ENCODE measurements at places on chromosomes 5 and 9. TPM values are rescaled to one million over a fixed set of nuclear protein-coding genes. Genes with fewer than 3 reads are reported as not detected.

DNA sequence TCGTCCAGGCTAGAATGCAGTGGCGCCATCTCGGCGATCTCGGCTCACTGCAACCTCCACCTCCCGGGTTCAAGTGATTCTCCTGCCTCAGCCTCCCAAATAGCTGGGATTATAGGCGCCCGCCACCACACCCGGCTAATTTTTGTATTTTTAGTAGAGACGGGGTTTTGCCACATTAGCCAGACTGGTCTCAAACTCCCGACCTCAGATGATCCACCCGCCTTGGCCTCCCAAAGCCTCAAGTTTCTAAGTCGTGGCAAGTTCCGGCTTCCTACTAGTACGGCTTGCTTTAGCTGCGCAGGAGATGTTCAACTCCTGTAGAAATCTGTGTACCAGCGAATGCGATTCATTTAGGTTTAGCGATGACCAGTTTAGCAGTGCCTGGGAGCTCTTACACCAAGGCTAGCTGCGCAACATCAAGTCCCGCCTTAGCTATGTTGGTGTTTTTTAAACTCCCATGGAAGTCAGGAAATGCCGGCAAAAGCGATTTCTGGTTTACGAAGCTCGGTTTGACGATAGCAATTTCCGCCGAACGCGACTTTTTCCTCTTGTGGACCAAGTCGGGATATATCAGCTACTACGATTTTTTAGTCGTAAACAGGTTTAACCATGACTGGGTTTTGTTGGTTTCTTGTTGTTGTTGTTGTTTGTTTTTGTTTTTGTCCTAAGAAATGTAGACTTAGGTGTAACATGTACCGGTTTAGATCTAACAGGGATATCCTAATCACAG is 46.4 kb downstream of the ANXA2R start:
- DNase-seq = no peak

GRCh38 chr5:52943808-52944207 is 45.3 kb upstream of the ITGA2 start:
- no peak for DNase-seq

DNA sequence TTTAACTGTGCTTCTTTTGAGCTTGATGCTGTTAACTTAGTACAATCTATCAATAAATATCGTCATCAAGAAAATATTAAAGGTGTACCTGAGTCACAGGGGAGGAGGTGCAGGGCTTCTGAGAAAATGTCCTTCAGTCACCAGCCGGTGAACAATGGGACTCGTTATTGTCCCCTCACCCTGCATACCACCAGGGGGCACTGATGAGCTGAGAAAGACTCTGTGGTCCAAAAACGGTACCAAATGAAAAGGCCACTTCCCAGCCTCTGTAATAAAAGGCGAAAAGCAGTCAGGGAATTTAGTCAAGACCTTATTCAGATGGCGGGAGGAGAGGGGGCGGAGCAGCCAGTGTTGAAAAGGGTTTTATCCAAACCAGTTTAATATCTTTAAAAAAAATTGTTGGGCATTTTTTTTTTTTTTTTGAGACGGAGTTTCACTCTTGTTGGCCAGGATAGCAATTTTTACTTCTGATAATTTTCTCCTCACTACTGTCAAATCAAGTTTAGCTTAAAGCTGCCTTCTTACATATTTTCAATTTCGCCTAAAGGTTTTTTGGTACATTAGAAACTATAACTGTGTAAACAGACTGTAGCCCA is 271.9 kb upstream of the ADAMTS16 start:
- no peak for DNase-seq

DNA sequence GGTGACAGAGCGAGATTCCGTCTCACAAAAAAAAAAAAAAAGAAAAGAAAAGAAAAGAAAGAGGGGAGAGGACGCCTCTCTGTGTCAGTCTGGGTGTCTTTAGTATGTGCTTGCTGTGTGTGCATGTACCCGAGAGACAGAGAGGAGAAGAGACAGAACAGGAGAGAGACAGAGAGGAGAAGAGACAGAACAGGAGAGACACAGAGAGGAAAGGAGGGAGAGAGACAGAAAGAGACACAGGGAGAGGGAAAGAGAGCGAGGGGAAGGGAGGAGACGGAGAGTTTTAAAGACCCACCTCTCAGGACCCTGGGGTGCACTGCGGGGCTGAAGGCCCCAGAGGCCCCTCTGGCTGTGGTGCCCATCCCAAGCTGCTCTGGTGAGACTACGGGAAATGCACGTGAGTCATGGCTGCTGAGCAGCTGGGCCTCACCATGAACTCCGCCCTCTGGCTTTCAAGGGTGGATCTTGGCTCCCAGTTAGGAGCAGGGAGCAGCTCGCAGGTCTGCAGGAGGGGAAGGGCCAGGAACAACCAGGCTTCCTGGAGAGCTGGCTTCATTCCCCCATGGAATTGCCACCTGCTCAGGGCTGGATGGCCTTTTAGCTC is 7.9 kb downstream of the SLC6A3 start:
- no peak for DNase-seq

Gene EIF4EBP3
- 7.9 TPM for polyA plus RNA-seq

DNA sequence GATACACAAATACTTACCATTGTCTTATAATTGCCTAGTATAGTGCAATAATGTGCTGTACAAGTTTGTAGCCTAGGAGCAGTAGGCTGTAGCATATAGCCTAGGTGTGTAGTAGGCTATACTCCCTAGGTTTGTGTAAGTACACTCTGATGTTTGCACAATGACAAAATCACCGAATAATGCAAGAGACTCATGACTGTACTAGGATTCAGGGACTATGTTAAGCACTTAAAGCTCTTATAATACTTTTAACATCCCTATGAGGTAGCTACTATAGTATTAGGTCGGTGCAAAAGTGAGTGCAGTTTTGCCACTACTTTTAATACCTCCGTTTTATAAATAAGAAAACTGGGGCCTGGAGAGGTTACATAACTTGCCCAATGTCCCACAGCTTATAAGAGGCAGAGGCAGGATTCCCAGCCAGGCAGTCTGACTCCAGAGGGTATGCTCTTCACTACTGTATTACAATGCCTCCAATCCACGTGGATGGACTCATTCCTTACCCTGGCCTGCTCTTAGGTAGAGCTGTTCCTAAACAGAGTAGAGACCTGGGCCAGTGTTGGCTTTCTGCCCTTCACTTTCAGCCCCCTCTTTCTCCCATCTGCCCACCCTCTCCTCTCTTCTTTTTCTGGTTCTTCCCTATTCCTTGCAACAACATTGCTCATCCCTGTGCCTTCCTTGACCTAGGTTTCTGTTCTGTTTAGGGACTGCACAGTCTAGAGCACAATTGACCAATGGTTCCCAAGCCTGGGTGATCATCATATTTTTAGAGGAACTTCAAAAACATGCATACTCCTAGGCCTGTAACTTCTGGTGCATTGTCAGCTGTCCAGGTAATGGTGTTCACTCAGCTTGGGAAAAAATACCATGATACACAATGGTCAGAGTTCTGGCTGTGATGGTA is 114.0 kb downstream of the CARTPT start:
- DNase-seq = no peak

- DNase-seq = no peak
Measured at GRCh38 chr5:118789366-118789765, 199.0 kb downstream of the DTWD2 start.

DNA sequence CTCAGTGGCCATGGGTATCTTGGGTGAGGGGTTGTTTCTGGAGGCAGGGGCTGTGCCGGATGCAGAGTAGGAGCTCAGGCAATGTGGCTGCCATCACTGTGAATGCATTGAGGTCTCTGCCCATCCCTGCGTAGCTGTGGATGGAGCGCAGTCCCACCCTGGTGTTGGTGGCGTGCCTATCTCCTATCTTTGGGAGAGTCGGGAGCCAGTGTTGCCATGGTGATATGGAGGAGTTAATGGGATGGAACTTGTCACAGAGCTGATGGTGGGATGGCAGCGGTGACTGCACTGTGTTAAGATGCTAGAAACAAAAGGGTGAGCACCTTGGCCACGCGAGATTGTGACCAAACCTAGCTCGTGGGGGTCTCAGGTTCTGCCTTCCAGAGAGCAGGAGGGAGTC is 197.3 kb downstream of the MELK start:
- no peak for DNase-seq

Gene PCDHB10
- 0.18 TPM for polyA plus RNA-seq

DNA sequence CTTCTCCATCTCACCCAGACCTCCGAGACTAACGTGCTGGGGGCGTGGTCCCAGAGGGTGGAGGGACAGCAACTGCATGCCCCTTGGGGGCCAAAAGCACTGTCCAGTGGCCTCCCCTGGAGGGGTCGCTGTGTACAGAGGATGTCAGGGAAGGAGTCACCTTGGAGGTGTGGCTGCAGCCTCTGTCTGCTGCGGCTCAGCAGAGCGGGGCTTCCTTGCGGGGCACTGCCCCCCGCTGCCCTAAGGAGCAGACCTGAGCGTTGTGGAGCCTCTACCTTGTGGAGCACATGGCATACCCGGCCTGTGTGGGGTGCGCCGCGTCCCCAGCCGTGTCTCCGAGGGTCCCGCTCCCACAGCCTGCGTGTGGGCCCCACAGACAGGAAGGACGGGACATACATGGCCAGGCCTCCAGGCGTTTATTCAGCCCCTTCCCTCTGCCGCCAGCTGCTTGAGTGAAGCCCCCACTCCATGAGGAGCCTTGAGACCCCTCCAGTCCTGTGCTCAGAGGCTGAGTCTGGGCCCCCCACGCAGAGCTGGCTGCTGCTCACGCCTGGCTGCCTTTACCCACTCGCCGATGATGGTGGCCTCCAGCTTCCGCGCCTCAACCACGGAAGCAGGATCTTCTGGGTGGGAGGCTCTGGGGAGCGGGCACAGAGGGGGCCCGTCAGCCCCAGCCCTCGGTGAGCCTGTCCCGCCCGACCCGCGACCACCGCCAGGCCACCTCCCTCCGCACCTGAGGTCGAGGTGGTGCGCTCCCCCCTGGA is 4.2 kb downstream of the DPP7 start:
- no peak for DNase-seq

Gene FGD3
- not detected for polyA plus RNA-seq

DNA sequence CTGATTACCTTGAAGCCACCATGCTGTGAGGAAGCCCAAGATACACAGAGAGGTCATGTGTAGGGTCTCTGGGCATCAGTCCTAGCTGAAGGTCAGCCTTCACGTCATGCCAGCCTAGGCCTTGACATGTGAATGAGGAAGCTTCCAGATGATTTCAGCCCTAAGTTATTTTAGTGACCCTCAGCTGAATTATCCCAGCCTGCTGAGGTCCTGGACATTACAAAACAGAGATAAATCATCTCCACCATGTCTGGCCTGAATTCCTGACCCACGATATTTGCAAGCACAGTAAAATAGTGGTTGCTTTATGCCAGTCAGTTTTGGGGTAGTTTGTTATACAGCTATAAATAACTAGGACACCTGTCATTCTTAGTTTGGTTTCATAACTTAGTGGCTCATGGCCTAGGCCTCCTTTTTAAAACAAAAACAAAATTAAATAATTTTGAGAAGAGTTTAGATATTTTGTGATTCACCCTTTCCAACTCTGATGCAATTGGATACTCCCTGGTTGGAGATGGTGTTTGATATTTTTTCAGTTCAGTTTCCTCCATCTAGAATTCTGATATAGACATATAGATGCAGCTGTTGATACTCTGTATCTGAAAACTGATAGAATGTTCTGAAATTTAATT is 571.3 kb upstream of the CLINT1 start:
- DNase-seq = no peak

Gene MARCHF3
- 8.6 TPM for polyA plus RNA-seq

DNA sequence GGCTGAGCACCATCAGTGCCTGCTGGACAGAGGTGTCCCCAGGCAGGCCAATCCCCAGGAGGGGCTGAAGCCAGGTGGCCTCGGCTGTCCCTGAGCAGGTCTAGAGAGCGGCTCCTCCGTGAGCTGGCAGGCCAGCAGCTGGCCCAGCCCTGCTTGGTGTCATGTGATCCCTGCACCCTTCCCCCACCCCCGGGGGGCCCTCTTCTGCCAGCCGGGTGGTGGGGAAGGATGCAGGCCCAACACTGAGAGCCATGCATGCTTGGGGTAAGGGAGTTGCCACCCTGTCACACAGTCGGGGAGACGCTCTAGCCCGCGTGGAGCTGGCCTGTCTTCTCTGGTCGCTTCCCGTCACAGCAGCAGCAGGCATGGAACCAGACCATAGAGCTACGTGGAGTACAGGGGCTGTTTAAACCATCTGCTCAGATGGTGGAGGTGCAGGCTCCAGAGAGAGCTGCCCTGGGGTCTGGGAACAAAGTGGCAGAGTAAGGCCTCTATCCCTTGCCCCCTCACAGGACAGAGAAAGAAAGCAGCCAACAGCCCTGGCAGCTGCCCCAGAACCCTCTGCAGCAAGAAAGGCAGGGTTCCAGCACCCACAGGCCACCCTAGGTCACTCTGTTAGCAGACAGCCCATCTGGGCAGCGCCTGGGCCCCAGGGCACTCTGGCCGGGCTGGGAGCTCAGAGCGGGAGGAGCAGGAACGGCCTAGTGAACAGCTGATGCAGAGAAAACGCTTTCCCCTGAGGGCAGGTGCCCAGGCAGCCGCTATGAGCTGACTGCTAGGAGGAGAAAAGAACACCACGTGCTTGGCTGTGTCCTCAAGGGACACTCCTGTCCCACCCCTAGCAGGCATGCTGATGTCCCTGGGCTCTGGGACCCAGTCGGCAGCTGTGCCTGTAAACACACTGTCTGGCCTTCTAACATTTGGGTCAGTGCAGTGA is 6.8 kb downstream of the RALGDS start:
- no peak for DNase-seq

GRCh38 chr5:72291601-72292000 is 28.4 kb downstream of the MRPS27 start:
- no peak for DNase-seq

- DNase-seq = no peak
Measured at GRCh38 chr5:13558408-13558807, 386.1 kb downstream of the DNAH5 start.

GRCh38 chr9:68913054-68913453 is 100.9 kb downstream of the PRKACG start:
- no peak for DNase-seq

DNA sequence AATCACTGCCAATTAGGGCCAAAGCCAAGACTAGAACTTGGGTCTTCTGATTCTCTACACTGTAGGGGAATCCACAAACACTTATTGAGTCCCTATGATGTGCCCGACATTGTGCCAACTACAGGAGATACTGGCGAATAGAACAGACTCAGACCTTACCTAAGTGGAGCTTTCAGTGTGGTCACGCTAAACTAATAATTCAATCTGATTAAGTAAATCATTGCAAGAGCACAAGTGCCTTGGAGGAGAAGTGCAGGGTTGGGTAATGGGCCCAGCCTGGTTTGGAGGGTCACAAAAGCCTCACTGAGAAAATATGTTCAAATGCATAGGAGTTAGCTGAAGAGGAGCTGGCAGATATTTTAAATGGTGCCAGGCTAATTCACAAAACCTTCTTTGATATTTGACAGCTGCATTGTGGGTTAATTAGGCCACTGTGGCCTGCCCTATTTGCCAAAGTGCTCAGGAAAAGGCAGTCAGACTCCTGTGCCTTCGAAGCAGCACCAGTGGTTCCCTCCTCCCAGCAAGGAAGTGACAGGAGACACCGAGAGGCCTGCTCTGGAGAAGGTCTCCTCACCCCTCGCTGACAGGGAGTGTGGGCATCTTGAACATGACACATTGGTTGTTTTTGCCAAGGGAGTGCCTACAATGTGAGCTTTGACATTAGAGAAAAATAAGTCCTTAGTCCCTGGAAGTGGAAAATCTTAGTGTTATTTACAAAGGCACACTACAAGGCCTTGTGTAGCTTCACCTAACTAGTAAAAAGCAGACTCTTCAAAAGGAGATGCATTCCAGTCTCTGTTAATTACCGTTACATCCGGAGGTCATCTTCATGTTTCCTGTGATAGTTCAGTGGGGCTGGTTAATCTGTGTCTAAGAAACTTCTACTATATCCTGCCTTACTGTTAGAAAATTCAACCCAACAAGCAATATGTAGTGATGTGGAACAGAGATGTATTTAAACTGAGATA is 24.1 kb upstream of the TRAF1 start:
- DNase-seq = no peak

Gene FBP2
- polyA plus RNA-seq = not detected

- DNase-seq = no peak
Measured at GRCh38 chr5:9365512-9365911, 180.4 kb downstream of the SEMA5A start.

Data from BJ (cell line).